ENCODE measurements at places on chromosomes 11 and 22.

DNA sequence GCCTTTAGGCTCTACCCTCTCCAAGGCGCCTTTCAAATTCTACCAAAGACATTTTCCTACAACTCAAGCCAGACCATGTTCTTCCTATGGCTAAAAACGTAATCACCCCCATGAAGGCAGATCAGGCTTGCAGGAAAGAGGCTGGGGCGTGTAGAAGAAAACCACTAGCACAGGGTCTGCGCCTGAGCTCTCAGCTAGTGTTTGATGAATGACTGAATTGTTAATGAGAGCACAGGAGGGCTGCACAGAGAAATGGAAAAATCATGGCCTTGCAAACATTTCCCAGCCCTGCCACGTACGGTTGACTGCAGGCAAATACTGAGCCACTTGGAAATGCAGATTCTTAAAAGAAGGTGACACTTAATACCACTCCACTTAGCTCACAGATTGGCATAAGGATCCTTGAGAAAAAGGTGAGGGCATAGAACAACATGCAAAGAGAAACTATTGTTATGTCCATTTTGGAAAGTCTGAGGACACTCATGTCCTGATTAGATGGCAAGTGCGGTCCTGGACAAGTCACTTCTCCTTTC is 148.6 kb downstream of the NXPE2 start:
- DNase-seq: no peak

DNA sequence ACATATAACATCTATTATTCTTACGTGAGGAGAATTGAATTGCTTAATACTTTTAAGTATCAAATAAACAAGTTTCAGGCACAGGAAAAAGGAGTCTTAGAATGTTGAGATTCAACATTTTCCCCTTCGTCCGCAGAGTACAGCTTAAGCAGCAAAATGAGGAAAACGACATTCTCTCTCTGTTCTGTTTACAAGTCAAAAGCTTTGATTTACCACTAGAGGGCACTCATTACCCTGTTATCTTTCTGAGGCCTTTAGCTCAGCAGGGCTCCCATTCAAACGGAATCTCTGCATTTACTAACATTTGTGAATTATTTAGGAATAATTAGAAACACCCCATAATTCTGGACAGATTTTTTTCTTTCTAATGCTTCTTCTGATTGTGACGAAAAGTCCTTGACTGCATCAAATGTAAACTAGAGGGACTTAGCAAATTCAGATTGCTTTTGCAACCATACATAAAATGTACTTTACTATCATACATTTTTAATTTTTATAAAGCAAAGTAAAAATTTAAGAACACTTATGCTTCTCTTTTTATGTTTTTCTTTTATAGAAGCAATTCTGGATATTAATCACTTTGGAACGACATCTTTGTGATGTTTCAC is 75.0 kb downstream of the JRKL start:
- no peak for DNase-seq

GRCh38 chr11:7353100-7353499 is 101.4 kb downstream of the SYT9 start:
- DNase-seq: no peak

GRCh38 chr22:29306175-29306834 is at the start of gene GAS2L1:
Gene GAS2L1, plus strand, starts transcription at chr22:29306650. Its CDS starts 1,456 bp downstream, at chr22:29308106.
- DNase-seq: peak; percentile 83

- DNase-seq: no peak
Measured at GRCh38 chr11:83023410-83023809, 48.3 kb downstream of the RAB30 start.

DNA sequence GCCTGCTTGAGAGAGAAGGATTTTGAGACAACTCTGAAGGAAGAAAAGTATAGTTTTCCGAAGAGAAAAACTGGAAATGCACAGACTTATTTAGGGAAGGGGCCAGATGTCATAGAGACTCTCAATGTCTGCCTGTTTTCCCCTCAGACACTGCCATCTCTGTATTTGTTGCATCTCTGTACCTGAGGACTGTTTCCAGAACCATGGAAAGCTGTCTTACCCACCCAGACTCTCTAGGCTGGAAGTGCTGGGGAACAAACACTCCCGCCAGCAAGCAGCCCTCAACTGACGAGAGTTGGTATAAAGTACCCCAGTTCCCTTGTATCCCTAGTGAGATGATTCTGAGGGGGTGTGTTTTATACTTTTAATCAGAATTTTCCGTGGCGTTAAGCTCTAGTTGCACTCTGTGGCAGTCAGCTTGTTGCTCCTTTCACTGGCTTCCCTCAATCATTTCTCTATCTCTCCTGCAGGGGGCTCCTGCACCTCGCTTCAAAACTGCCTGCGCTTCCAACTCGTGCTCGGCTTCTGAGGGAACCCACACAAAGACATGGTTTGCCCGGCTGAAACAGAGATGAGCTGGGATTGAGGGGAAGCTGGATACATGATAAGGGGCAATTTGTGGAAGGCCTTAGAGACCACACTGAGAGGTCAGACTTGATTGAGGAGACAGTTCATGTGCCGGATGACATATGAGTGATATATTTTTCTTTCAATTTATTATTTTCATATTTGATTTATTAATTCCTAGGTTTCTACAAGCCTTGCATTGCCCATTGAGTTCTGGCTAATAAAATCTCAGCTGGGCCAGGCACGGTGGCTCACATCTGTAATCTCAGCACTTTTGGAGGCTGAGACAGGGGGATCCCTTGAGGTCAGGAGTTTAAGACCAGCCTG is 36.9 kb upstream of the CLPB start:
- DNase-seq: peak; percentile 66

GRCh38 chr11:103872748-103873147 is 163.7 kb upstream of the DDI1 start:
- DNase-seq: no peak

- DNase-seq: no peak
Measured at GRCh38 chr11:94997437-94997836, 23.9 kb downstream of the KDM4D start.

DNA sequence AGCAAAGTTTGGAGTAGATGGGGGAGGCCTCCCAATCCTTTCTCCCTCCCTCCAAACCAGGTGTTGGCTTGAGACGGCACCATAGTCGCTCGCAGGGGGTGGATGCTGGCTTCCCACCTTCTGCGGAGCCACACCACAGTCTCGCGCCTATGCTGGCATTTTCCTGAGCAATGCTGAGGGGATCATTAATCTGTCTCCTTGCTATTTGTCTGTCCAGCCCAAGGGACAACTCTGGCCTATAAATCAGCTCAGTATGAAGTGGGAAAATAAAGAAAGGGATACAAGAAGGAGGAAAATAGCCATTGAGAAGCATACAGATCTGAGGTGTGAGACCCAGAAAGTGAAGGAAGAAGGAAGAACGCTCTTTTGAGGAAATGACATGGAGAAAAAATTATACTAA is 53.5 kb upstream of the CADM1 start:
- DNase-seq: no peak

DNA sequence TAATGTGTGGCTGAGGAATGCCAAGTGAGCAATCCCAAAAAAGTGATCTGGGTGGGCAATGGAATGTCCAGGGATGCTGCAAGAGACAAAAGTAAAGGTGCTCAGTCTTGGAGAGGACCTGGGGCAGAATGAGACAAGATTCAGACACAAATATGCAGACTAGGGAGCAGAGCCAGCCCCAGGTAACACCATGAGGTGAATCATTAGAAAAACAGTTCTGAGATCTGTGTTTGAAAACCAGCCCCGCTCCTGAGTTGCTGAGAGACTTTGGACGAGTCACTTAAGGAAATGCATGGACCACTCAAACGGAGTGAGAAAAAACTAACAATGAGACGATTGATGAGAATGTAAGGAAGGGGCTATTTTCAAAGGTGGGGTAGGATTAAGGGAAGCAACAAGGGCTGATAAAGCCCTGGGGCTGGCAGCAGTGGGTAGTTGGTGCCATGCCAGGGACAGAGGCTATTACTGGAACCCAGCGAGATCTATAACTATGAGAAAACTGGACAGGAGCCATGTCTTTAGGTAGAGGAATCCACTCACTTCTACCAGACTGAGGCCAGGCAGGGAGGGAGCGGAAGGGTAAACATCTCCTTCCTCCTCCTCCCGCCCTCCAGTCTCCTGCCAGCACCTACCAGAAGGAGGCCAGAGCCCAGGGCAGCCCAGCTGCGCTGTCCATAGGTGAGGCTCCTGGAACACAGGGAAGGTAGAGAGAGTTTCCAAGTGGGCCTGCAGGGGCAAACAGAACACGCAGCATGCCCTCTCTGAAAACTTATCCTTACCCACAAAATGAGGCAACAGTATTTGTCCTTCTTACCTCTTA is 130.4 kb upstream of the TEAD1 start:
- DNase-seq: no peak

- no peak for DNase-seq
Measured at GRCh38 chr11:14308114-14308896, 50.7 kb downstream of the RRAS2 start.
